ENCODE measurements at places on chromosomes 2 and 18. TPM values are rescaled to one million over a fixed set of nuclear protein-coding genes. Genes with fewer than 3 reads are reported as not detected.

- no peak for DNase-seq
Measured at GRCh38 chr18:27042177-27042576, 142.9 kb downstream of the CHST9 start.

DNA sequence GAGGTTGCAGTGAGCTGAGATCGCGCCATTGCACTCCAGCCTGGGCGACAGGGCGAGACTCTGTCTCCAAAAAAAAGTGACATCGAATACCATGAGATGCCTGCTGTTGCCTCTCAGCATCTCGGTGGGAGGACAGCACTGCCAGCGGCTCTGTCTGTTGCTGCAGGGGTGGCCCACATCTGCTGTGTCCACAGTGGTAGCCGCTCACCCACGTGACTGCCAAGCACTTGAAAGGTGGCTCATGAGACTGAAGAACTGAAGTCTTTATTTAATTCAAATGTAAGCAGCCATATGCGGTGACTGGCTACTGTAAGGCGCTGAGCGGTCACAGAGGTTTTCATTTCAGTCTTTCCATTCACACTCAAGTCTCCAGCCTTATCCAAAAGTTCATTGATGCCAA is 25.8 kb downstream of the IMPA2 start:
- DNase-seq: no peak

POLR1B gene
- 35.1 TPM for total RNA-seq

GRCh38 chr18:44450226-44450625 is 230.5 kb upstream of the SETBP1 start:
- no peak for DNase-seq

- no peak for DNase-seq
Measured at GRCh38 chr18:3792711-3793110, 342.7 kb downstream of the TGIF1 start.
